ENCODE measurements at places on chromosomes 7 and 10.

DNA sequence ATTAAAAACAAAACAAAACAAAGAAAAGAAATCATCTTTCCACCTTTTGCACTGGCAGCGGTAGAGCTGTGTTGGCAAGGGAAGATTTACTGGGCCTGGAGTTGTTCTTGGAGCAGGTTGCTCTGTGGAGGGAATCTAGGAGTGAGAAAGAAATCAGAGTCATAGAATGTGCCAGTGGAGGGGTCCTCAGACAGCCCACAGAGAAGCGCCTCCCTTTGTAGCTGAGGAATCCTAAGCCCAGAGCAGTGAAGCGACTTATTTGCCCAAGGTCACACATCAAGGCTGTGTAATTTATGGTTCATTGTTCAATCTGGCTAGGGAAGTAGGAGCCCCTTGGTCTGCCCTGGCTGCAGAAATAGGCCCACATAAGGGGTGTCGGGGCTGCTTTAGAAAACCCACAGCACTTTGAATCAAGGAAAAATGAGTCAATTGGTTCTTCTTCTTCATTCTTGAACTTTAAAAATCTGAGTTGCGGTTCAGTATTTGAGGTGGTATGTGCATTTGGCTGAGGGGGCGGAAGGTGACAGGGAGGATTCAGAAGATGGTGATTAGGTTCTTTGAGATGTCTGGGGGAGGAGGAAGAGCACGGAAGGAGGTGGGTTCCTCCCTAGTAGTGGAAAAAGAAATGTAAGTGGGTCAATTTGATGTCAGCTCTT lies 253.7 kb downstream of the PTEN start:
- no peak for DNase-seq

GRCh38 chr10:89080660-89081059 lies 90.1 kb downstream of the FAS start:
- no peak for DNase-seq

- DNase-seq, result no peak
These were observed 838.6 kb upstream of the SORCS1 start for GRCh38 chr10:108003061-108003460.

GRCh38 chr10:21530641-21531040 lies 3.4 kb upstream of the MLLT10 start:
- DNase-seq, result no peak

- no peak for DNase-seq
These were observed 116.8 kb downstream of the PARD3 start for GRCh38 chr10:34698248-34698831.

DNA sequence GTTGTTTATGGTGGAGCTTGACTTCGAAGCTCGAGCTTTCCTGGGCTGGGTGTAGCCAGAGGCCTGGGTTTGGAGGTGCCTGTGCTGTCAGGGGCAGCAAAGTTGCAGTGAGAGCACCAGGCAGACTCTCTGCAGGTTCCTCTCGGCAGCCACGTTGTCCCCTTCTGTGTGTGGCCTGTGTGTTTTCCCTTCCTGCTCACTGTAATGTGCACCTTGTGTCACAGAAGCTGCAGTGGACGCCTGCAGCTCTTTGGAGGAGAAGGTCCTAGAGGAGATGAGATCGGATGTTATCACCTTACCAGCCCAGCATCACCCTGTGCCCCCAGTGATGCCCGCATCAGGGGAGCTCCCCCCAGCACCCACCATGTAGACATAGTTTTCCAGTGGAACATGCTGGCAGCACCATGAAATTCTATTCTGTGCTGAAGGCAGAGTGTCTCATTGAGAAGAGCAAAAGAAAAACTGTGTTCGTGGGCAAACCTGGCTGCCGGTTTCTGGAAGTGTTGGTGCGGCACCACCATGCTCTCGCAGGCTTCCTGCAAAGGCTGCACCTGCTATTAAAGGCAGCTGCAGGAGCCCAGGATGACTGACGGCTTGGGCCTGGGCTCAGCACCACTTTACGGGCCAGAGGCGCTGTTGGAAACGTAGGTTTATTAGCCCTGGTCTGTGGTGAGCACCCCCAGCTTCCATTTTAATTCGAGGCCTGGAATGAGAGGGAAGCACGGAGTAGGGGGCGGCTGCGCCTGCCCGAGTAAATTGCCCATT lies 609.8 kb upstream of the FOXK1 start:
- DNase-seq, result no peak
